Foreskin fibroblast (primary cell): ENCODE measurements at places on chromosomes 4 and X.

DNA sequence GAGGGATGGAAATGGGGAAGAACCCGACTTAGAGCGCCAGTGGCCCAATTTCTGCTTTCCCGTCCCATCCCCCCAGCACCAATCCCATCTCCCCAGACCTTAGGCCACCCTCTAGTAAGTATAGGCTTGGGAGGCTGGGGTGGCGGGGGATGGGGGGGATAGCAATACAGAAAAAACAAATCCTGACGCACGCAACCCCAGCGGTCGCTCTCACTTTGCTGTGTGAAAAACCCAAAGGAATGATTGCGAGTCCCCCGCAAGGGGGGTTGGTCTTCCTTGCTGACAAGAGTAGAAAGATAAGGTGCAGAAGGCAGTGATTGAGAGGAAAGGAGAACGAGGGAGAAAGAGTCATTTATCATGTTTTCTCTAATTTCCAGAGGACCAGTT lies 863 bp downstream of the CPE start:
- DNase-seq: no peak

- DNase-seq: no peak
Measured at GRCh38 chrX:112830540-112830939, 10.1 kb downstream of the AMOT start.

DNA sequence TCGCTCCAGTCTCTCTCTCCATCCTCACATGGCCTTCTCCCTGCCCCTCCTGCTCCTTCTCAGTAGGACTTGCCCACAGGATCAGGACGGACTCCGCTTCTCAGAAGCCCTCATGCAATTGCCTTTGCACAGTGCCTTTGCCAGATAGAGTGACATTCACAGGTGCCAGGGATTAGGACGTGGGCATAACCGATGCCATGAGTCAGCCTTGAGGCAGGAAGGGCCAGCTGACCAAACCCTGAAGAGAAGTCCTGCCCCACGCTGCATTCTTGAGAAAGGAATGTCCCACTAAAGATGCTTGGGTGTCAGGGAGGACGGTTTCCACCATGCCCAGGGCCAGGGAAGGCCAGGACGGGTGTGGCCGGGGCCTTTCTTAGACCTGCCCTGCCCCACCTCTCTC lies 6.6 kb upstream of the GRPEL1 start:
- no peak for DNase-seq

DNA sequence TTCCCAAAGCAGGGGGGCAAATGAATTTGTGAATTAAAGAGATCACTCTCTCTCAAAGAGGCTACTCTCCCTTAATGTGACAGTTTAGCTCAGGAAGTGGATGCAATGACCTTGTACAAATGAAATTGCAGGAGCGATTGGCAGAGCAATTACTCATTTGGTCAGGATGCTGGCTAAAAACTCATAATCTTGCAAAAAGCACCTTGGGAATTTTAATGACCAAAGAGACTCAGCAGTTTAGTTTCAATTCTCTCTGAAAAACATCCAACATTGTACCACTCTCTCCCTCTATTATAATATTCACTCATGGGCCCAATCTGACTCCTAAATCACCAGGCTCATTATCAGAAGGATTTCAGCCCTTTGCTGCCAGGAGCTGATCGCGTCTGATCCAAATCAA lies 26.1 kb downstream of the PDGFC start:
- no peak for DNase-seq

- peak; percentile 5 for DNase-seq
Measured at GRCh38 chrX:51860679-51861078, 32.7 kb upstream of the MAGED1 start.

- DNase-seq: peak; percentile 73
Measured at GRCh38 chrX:149495573-149496071, 9.5 kb downstream of the IDS start.

GRCh38 chr4:111961809-111962208 lies 183.4 kb upstream of the FAM241A start:
- DNase-seq: peak; percentile 56

DNA sequence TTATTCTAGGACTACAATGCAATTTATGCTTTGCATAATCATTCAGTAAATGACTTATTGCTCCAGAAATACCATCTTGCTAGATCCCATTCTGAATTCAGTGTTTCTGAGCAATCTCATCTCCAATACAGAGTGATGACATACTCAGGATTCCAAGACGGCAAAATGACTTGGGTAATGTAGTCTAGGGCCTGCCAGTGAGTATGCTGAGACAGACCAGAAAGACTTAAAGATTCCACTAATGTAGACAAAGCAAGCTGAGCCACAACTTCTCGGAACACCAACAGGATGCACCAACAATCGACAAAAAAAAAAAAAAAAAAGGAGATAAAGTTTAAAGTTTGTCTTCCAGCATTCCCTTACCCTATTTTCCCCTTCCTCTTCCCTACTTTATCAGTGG lies 919 bp upstream of the SEC24B start:
- DNase-seq: peak; percentile 76
